ENCODE measurements at places on chromosomes 1 and 21.

DNA sequence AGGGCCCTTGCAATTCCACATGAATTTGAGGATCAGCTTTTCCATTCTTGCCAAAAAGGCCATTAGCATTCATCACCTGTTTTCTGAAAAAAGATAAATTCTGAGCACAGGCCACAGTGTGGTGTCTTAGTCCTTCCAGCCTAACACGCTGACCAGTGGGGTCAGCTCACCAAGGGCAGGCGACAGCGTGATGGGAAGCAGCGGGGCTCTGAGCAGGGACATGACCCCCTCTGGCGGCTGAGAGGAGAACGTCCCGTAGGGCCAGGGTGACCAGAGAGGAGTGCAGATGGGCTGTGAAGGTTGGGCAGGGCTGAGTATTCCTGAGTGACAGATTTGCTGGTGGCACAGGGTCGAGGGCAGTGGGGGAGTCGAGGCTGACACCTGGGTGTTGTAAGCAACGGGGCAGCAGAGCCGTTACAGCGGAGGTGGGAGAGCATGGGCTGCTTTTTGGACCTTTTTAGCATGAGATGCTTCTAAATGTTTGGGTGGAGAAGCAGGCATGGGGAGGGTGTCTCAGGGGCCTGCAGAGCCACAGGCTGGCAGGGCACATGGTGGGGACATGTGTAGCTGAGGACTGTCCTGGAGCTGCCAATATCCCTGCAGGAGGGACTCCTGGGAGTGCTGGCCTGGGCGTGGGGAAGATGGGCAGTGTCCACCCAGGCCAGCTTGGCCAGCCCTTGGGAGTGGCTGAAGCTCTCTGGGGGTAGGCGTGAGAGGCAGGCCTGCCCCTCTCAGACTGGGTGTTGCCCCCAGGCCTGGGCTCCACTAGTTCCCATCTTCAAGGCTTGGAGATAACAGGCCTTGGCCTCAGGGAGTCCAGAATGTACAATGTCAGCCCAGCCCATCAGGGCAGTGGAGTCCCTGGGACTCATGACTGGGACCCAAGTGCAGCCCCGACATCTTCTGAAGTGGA is 8.6 kb upstream of the CALML6 start:
- peak; percentile 90 for DNase-seq

GRCh38 chr1:237232501-237232900 is 190.5 kb downstream of the RYR2 start:
- no peak for DNase-seq

- DNase-seq, result no peak
Measured at GRCh38 chr1:53763911-53764310, 24.9 kb upstream of the GLIS1 start.

GRCh38 chr1:178434360-178434759 is 62.4 kb downstream of the CLEC20A start:
- DNase-seq, result no peak

DNA sequence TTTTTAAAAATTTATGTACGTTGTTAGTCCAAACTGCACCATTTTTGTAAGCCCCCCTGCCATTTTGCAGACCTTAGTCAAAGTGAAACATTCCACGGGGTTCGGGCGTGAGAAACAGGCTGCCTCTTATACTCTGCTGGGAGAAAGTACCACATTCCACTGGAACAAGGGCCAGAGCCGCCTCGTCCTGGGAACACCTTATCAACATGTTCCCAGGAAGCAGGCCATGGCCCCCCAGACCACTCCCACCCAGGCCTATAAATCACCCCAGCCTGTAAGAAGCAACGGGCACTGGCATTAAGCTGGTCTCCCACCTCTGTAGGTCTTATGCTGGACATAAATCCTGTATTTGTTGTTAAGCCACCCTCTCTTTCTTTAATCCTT is 854 bp upstream of the ZRANB2 start:
- DNase-seq, result peak; percentile 13

GRCh38 chr1:67771152-67771551 is 62.1 kb downstream of the GNG12 start:
- peak; percentile 27 for DNase-seq

GRCh38 chr21:44395260-44395659 is 41.8 kb downstream of the TRPM2 start:
- no peak for DNase-seq

- peak; percentile 47 for DNase-seq
Measured at GRCh38 chr1:15966081-15966955, 9.6 kb downstream of the ZBTB17 start.

DNA sequence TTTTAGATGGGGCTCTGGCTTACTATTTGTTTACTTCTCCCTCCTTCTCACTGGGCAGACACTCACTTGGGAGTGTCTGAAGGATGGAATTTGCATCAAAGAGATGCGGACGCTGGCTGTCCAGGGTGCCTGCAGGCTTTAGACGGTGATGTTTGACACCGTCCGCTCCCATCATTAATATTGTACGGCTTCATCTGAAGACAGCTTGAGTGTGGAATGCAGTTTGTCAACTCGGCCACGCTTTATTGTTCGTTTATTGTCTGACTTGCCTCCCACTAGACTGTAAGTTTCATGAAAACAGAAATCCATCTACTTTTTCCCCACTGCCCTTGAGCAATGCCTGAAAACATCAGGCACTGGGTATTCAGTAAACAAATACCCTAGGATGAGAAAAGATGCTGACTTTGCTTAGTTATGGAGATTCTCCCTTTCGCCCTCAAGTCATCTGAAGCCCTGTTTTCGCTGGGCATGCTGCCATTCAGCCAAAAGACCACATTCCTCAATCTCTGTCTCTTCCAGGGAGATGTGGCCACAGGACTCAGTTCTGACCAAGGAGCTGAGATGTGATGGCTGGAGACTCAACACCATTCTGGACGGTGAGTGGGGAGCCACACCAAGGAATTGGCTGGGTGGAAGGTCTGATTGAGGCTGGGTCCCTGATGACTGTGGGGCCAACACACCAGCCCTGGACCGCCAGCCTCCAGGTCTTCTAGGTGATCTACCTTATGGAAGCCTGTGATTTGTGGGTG is 87.6 kb downstream of the BCAR3 start:
- no peak for DNase-seq

DNA sequence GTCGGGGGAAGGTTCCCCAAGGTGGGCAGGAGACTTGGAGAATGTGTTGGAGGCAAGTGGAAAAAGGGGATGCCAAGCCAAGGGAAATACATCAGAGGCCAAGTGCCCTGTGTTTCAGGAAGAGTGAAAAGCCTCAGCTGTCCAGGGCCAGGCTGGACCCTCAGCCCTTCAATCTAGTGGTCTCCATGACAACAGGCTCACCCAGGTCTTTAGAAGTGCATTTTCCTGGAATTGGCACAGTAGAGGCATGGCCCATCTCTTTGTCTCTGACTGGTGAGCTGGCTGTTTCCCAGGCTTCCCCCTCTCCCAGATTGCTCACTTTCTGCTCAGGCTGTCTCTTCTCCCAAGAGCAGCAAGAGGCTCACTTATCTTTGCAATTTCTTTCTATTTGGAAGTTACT is 10.4 kb upstream of the RHBG start:
- no peak for DNase-seq

GRCh38 chr21:37557261-37557950 is 190.8 kb downstream of the DYRK1A start:
- DNase-seq, result no peak

DNA sequence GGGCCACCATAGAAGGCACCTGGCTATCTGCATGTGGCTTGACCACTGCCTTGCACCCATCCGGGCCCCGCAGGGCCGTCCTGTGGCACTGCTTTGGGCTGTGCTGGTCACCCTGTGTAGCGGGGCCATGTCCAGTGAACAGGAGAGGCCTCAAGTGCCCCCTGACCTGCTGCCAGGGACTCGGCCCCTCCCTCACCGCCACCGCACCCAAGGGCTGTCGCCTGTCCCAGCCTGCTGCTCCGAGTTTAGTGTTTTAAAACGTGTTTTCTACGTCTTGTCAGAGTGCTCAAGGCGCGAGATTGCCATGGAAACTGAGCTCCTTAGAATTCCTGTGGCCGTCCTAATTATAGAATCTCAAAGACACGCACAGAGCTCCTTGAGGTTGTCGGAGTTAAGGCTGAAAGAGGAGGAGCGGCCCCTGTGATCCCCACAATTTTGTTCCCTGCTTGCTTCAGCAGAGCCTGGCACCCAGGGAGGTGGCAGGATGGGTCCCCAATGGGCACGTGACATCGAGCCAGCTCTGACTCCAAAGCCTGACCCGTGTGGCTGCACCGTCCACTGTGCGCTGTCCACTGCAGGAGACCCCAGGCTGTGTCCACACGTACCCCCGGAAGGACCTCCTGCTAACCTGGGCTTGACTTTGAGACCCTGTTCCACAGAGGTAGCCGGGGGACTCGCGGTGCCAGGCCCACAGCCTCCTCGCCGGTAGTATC is 66.2 kb downstream of the FAAP20 start:
- DNase-seq, result no peak

- no peak for DNase-seq
Measured at GRCh38 chr1:50582346-50582745, 159.1 kb upstream of the DMRTA2 start.

- no peak for DNase-seq
Measured at GRCh38 chr1:234412830-234413229, 39.6 kb downstream of the COA6 start.

DNA sequence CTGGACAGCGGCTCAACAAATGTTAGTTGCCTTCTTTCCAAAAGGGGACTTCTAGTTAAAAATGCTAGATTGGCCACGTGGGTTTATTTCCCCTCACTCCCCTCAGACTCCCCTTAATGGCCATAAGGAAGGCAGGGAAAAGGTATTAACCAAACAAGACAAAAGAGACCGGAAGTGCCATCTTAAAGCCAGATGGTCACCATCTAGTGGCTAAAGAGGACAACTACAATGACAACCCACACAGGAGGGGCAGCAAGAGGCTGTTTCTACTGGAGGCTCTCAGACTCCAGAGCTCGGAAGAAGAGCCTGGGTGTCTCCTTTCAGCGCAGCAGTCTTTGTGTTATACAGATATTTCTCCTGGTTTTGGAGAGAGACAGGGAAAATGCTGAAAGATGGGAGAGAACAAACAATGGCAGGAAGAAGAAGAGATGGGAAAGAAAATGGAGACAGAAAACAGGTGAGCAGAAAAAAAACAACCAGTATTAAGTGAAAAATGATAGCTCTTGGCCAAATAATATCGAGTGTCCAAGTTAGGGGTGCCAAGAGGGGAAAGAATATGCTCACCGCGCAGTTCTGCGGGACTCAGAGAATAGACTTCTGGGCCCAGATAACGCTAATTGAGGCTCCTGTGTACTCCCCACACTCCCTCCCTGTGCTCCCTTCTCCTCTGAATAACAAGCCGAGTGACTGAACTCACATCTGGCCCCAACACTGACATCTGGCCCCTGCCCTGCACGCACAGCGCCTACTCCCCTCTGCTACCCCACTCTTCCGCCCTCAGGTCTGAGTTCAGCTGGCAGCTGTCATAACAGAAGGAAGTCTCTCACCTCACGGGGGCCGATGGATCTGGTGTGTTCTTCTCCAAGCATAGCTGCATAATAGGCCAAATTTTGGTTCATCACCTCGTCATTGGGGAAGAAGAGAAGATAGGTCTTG is 9.6 kb downstream of the P3H1 start:
- DNase-seq, result peak; percentile 88

- DNase-seq, result no peak
Measured at GRCh38 chr1:79469139-79469538, 462.6 kb upstream of the ADGRL4 start.

DNA sequence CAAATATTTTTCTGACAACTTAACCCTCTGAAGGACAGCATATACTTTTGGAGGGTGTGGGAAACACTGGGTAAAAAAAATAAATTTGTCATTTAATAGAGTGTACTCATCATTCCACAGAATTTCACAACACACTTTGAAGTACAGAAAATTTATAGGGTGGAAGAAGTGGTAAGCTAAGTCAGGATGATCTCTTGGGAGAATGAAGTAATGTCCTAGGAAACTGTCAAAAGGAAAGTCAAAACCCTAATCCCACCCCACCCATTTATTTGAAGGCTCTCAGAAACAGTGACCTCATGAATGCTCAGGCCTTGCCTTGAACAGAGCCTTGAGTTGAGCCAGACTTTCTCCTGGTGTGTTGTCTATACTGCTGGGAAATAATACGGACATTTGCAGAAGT is 7.3 kb upstream of the UAP1 start:
- no peak for DNase-seq

GRCh38 chr1:1678581-1679380 is 13.8 kb downstream of the SLC35E2B start:
- peak; percentile 62 for DNase-seq

GRCh38 chr21:38470755-38471154 is 27.5 kb downstream of the ERG start:
- peak; percentile 64 for DNase-seq

DNA sequence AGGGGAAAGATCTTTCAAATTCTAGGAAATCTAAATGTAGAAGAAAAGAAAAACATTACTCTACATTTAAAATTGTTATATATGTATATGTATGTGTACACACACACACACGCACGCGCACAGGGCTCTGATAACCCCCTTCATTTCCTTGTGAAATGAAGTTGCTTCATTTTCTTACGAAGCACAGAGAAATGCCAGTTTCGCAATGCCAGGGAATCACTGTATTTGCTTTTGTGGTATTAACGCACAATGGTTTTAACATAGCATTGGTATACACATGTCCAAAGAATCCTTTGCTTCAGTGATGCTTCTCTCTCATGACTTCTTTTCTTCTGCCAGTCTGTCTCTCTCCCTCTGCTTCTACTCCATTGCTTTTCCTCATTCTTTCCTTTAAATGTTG is 8.4 kb upstream of the DDAH1 start:
- DNase-seq, result peak; percentile 60

DNA sequence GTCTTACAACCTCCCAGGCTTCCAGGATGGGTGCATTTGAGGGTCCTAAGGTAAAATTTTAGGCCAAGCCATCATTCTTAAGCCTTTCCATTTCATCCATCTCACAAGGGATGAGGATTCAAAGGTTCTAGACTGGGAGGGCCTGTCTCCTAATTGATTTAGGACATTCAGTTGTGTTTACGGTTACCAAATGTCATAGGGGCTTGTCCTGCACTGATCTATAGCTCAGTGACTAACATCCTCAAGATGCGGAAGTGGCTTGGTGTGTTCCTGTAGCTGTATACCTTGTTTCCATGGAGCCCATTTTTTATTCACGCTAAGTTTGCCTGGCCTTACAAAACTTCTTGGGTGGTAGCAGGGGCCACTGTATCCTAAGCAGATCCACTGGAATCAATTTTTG is 52.8 kb downstream of the DUSP10 start:
- peak; percentile 70 for DNase-seq

DNA sequence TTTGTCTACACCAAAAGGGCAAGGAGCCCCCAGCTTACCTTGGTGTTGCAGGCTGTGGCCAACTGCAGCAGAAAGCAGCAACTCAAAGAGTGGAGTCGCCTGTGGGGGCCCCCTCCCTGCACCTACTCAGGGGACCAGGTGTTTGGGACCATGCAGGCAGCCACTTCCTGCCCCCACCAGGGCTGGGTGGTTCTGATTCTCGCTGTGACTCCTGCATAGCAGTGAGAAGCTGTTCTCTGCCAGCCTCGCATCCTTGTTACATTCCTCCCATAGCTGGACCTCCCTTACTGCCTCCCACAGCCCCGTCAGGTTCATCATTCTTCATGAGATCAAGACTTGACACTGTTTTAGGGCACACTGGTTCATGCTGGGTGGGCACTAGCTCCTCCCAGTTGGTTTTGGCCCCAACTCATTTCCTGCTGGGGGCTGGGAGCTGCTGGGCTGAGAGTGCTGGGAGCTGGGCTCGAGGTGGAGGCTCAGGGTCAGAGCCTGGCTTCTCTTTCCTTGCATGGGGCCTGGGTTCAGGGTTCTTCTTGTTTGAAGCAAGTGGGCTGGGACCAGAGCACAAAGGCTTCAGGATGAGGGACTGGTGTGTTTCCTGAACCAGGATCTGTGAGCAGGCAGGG is 146.9 kb upstream of the C1orf174 start:
- DNase-seq, result no peak

Data from hematopoietic multipotent progenitor cell treated with erythropoietin and hydrocortisone succinate and interleukin-3 and kit ligand, for 4 days (in vitro differentiated cells).